Left lobe of liver (tissue), 2 donors: ENCODE measurements at places on chromosomes 7 and 10. TPM values are rescaled to one million over a fixed set of nuclear protein-coding genes. Genes with fewer than 3 reads are reported as not detected.

RELN gene
- 17.2 TPM for total RNA-seq

WEE2 gene
- total RNA-seq, result not detected

DNA sequence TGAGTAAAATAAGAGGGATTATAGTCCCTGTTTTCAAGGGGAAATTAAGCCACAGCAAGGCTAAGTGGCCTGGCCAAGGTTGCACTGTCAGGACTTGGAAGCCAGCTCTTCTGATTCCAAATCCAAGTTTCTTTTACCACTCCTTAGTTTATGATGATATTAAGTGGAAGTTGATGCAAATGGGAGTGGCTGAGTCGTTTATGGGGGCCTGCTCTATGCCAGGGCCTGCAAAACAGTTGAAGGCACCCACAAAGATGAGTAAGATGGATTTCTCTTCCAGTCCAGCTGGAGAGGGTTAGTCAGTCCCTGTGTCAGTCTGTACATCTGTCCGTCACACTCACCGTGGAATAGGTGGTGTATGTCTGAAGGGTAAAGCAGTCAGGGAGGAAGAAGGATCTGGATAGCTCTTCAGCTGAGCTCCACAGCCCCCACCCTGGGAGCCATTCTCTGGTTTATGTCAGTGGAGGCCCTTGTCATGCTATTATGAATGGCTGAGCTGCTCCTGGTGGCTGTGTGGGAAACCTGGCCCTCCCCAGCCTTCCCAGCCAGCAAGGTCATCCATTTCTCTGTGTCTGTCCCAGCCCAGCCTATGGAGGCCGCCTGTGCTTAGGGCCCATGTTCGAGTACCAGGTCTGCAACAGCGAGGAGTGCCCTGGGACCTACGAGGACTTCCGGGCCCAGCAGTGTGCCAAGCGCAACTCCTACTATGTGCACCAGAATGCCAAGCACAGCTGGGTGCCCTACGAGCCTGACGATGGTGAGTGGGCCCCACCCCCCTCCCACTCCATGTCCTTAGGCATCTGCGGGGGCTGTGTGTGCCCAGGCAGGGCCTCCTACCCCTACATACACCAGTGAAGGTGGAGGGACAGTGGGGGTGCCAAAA is 44.5 kb downstream of the TBATA start:
- DNase-seq, result no peak

GRCh38 chr10:111367531-111367930 is 290.7 kb downstream of the ADRA2A start:
- no peak for DNase-seq

DNA sequence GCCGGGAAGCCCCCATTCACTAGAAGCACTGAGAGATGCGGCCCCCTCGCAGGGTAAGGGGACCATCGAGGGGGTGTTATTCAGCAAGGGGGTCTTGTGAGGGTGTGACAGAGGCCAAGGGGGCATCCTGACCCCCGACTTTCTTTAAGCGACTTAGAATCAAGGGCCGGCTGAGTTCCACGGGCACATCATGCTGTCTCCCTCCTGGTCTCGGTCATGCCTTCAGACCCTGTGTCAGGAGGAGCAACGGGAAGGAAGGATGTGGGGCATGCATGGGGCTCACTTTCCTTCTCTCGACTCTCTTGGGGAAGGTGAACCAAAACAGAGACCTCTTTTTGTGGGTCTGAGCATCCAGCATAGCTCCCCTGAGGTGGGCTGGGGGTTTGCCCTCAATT is 2.5 kb downstream of the ACSL5 start:
- DNase-seq, result no peak
